ENCODE measurements at places on chromosomes 11 and 22. TPM values are rescaled to one million over a fixed set of nuclear protein-coding genes. Genes with fewer than 3 reads are reported as not detected.
A peak's percentile ranks its signal among the peaks of the same experiment; 100 is the strongest.

GRCh38 chr11:28459912-28460311 is 351.7 kb downstream of the METTL15 start:
- DNase-seq, result no peak

DNA sequence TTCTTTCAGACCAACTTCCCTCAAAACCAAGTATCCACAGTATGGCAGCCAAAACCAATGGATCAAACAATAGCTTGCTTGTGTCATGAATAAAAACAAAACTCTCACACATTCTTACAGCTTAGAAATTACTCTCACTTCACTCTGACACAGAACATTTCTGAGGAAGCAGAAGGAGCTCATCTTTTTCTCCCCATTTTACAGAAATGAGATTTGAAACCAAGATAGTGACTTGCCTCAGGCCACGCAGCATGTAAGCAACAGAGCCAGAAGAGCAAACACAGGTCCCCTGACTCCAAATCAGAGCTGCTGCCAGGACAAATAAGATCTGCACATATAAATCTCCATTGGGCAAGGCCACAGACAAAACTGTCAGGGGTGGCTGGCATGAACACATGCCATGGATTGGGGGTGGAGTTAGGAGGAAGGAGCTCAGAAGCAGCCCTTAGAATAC is 64.8 kb downstream of the RAB30 start:
- DNase-seq, result no peak

GRCh38 chr11:10076458-10077141 is 217.4 kb downstream of the SBF2 start:
- peak; percentile 36 for DNase-seq

DNA sequence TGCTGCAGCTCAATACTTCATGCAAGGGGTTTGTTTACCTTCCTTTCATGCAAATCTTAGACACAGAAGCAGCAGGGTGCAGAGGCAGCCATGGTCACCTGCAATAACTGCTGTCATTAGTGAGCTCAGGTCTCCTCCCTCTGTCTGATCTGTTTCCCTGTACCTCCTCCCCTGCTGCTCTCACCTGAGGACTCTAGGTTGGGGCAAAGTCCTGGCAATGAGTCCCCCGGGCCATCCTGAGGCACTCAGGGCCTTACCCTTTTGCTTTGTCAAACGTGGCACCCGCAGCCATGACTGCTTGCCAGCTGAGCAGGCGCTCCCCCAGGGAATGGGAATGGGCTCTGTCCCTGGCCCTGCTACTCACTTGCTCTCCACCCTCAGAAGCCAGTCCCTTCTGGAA is 3.9 kb downstream of the LRRC10B start:
- DNase-seq, result no peak

FAT3 gene
- total RNA-seq, result 16.2 TPM

Data from fibroblast of lung (primary cell).